ENCODE measurements at places on chromosomes 13 and 19.

- no peak for DNase-seq
These were observed 2.4 kb upstream of the SSBP4 start for GRCh38 chr19:18416778-18417249.

- no peak for DNase-seq
These were observed 309.8 kb downstream of the OXGR1 start for GRCh38 chr13:96684469-96684868.

- DNase-seq: no peak
These were observed 14.8 kb downstream of the DDX39A start for GRCh38 chr19:14404312-14404711.

DNA sequence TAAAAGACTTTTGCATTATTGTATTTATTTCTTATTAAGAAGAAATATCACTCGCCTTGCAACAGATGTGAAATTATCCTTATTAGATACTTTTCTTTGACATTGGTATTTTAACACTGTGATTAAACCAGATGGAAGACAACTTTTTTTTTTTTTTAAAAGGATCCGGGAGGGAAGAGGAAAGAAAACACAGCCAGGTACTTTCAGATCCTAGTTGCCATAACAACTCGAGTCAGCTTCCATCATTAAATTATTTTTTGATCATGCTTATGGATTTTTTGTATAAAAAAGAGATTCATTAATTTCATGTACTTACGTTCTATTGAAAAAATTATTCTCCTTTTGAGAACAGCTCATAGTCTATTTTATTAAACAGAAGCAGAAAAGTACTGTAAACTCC, 515.7 kb downstream of the TBC1D4 start:
- DNase-seq: no peak

- DNase-seq: no peak
These were observed 22.3 kb downstream of the ZSWIM9 start for GRCh38 chr19:48192750-48193149.

DNA sequence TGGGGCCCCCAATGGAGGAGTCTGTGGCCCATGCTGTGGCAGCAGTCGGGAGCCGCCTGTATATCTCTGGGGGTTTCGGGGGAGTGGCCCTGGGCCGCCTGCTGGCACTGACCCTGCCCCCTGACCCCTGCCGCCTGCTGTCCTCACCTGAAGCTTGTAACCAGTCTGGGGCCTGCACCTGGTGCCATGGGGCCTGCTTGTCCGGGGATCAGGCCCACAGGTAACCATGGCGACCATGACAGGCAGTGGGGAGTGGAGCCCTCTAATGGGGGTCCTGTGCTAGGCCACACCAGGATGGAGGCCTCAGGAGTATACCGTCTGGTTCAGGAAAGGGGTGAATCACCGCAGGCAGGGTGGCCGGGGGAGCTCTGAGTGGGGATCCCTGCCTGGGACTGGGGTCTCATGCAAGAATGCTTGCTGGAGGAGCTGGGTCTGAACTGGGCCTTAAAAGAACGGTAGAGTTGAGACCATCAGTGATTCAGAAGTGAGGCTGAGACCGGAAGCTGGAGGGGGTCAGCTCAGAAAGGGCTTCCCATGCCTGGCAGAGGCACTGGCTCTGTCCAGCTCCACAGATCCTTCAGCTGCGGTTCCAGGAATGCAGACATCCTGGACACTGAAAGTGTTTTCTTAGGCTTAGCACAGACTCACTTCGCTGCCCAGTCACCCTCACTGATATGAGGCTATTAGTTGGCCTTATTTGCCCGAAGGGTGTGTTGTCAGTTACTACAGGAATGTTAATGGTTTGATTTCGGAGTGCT, 29.1 kb downstream of the CNFN start:
- no peak for DNase-seq

- DNase-seq: no peak
These were observed 116.2 kb downstream of the TBC1D4 start for GRCh38 chr13:75365724-75366173.

- no peak for DNase-seq
These were observed 20.7 kb downstream of the NDFIP2 start for GRCh38 chr13:79501538-79502232.

- DNase-seq: no peak
These were observed 7.6 kb downstream of the ALOX5AP start for GRCh38 chr13:30742901-30743300.

- DNase-seq: no peak
These were observed 1.7 kb upstream of the BCAM start for GRCh38 chr19:44807162-44807561.

- no peak for DNase-seq
These were observed 59.6 kb downstream of the COL4A2 start for GRCh38 chr13:110366733-110367132.

- DNase-seq: no peak
These were observed 1.7 kb downstream of the MCF2L start for GRCh38 chr13:112970552-112971287.

DNA sequence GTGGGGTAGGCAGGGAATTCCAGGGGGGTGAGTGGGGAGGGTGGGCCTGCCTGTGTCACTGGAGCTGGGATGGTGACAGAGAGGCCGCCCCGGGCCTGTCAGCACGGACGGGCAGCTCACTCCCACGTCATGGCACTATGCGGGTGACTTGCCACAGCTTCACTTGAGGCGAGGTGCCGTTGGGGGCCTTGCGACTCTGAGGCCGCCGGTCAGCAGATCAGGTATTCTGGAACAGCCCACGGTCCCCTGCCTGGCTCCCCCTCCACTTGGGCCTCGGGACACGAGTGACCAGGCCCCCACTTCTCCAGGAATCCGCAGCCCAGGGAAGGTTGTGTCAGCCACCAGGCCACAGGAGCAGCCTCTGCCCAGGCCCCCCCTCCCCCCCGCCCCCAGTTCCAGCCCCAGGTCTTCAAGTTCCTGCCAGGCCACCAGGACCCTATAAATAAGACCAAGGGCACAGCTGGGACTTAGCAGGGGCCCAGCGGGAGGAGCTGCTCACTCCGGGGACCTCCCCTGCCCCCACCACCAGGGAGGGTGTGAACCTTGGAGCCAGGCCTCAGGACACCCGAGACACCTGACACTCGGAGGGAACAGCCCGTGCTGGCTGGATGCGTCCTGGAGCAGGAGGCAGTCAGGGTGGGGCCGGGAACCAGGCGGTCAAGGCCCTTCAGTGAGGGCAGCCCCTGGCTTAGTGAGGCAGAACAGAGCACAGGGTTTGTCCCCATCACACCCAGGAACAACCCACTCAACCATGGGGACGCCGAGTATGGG, 2.7 kb upstream of the MIDN start:
- no peak for DNase-seq

DNA sequence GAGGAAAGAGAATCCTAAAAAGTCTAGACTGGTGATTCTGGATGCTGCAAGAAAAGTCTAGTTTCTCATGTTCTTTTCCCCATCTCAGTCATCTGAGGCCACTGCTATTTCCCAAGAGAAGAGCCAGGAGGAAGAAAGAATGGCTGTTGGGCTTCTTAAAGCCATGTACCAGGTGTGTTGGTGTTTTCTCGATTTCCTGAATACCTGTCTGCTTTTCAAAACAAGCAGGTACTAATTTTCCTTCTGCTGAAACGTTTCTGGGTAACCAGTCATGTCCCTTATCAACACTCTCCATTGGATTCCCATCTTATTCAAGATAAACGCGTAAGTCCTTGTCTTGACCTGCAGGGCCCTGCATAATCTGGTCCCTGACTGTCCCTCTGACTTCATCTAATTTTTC, 1.1 kb downstream of the ZNF570 start:
- no peak for DNase-seq

DNA sequence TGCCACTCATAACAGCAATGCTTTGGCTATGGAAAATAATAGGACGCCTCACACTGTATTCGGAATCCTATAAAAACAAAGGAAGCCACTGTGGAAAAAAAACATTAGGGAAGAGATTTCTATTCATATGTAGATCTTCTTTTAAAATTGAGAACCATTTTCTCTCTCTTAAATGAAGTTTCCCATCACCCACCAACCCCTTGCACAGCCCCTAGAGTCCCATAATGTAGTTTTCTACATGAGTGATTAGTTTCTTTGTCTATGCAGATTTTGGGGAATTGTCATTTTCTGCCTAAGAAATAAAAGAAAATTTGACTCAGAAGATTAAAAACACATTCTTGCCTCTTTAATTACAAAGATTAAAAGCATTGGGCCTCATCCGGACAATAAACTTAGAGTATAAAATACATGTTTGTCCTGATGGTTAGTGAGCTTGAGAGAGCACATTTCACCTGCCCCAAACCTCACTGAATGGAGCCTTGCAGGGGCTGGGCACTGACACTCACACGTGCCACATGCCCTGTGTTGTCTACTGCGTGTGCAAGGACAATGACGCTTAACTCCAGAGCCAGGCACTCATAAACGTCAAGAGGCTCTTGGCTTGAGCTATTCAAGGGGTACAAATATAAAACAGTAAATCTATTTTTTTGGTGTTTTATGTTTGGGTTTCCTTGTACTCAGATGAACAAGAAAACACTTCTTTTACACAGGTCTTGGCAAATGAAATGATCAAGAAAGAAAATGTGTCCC, 40.0 kb upstream of the KL start:
- no peak for DNase-seq

DNA sequence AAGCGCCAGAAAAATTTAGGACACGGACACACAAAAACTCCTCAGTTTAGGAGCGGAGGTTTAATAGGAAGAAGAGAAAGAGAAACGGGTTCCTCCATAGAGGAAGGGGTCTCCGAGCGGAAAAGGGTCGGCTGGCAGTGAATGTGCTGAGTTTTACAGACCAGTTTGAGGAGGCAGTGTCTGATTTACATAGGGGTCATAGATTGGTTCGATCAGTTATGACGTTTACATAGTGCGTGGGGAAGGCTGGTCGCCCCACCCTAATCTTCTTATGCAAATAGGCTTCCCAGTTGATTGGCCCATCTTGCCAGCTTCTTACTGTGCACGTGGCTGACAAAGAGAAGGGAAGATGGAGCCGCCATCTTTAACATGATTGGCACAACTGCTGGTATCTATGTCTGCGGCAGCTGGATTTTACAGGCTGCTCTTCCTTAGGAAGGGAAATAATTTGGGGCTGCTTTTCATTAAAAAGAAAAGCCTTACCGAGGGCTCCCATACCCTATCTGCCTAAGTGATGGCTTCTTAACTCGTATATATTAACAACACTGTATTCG, 1.2 kb upstream of the ZNF225 start:
- DNase-seq: no peak

- DNase-seq: no peak
These were observed 5.7 kb upstream of the GGACT start for GRCh38 chr13:100594255-100594654.

DNA sequence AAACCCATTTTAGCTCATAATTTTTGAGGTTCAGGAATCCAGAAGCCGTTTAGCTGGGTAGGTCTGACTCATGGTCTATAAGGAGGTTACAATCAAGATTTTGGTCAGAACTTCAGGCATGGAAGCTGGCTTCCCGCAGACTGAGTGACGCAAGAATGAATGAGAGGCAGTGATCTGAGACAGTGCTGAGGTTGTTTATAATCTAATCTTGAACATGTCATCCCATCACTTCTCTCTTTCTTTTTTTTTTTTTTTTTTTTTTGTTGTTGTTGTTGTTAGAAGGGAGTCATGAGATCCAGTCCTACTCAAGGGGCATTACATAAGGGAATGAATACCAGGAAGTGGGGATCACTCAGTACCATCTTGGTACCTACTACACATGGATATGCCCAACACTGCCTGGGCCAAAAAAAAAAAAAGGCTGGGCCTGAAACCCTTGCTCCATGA, 217.4 kb downstream of the DLEU7 start:
- no peak for DNase-seq

GRCh38 chr13:112959206-112959605, 9.8 kb upstream of the MCF2L start:
- DNase-seq: no peak

DNA sequence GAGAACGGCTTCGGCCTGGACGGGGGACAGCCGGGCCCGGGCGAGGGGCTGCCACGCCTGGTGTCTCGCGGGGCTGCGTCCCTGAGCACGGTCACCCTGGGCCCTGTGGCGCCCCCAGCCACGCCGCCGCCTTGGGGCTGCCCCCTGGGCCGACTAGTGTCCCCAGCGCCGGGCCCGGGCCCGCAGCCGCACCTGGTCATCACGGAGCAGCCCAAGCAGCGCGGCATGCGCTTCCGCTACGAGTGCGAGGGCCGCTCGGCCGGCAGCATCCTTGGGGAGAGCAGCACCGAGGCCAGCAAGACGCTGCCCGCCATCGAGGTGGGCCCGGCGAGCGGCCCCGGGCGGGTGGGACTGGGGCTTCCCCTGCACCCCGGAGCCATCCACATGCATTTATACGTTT, 10.7 kb downstream of the RELB start:
- no peak for DNase-seq

DNA sequence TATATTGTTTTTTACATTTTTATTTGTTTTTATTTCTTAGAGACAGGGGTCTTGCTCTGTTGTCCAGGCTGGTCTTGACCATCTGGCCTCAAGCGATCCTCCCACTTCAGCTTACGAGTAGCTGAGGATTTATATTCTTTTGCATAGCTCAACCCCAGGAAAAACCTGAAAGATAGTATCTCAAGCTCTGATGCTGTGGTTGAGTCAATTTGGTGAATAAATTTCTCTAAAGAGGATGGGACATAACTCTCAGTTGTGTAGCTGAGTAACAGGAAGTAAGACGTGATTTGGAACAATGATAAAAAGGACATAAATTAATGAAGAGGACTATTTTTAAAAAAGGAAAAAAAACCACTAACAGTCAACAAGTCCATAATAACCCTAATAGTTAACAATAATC, 79.8 kb upstream of the TNFSF11 start:
- no peak for DNase-seq

- no peak for DNase-seq
These were observed 4.2 kb upstream of the PDX1 start for GRCh38 chr13:27915301-27916207.

- peak; percentile 43 for DNase-seq
These were observed 1.4 kb downstream of the CIC start for GRCh38 chr19:42270346-42271044.

DNA sequence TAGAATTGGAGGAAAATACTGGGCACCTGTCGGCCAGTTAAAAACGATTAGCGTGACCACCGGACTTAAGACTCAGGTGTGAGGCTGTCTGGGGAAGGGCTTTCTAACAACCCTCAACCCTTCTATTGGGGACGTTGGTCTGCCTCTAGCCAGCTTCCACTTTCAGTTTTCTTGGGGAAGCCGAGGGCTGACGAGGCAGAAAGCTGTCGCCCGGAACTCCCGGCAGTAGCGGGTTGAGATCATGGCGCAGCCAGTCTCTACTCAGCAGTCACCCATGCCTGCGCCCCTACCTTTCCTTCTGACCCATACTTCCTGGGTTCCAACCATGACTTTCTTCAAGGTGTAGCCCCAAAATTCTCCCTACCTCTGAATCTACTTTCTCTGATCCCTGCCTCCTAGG, 1424.1 kb downstream of the SLITRK1 start:
- DNase-seq: no peak

DNA sequence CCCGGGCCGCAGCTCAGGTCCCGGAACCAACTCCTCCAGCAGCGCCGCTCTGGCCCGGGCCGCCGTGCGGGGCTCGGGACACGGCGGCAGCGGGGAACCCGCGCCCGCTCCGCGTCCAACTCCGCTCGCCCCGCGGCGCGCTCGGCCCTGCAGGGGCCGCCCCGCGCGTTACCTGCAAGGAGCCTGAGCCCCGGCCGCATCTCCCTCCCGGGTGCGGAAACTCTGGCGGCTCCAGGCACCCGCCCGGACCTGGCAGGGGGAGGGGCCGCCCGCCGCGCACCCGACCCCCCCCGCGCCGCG, at the start of gene TMTC4:
Gene TMTC4 (minus strand): TSS at position 224 of the 300 bp plus-strand sequence. CDS start 4,433 bp downstream, outside the sequence.
- no peak for DNase-seq

- DNase-seq: no peak
These were observed 3.4 kb downstream of the ZMYM2 start for GRCh38 chr13:19961924-19962323.

GRCh38 chr19:37817180-37817981, 38.0 kb upstream of the ZNF573 start:
- DNase-seq: no peak

Data from GM12892 (cell line).